Hepatocyte (in vitro differentiated cells): ENCODE measurements at places on chromosomes 12 and 14. TPM values are rescaled to one million over a fixed set of nuclear protein-coding genes. Genes with fewer than 3 reads are reported as not detected.

The KRT74 gene
- polyA plus RNA-seq = not detected in 2 replicates

The TAS2R7 gene
- polyA plus RNA-seq = not detected in 2 replicates

The SYT1 gene
- polyA plus RNA-seq = 1.3 and 1.4 TPM in 2 replicates

The CCDC77 gene
- 5.3 and 11.2 TPM in 2 replicates for polyA plus RNA-seq

The MRPS35 gene
- polyA plus RNA-seq = 50.7 and 67.4 TPM in 2 replicates
